Heart right ventricle (tissue), 16 donors: ENCODE measurements at places on chromosomes 2 and 18. TPM values are rescaled to one million over a fixed set of nuclear protein-coding genes. Genes with fewer than 3 reads are reported as not detected.
A peak's percentile ranks its signal among the peaks of the same experiment; 100 is the strongest.

Gene LYPD1
- total RNA-seq: 0.35 TPM

Gene OSR1
- total RNA-seq: 2.4 TPM

Gene RALB
- 47.8 TPM for total RNA-seq

Gene SCN3A
- 2.6 TPM for total RNA-seq

Gene TUBA3D
- total RNA-seq: 44.4 TPM

Gene C2orf74
- total RNA-seq: 29.8 TPM

Gene YPEL5
- total RNA-seq: 88.8 TPM

Gene ARMC9
- 3.6 TPM for total RNA-seq

Gene CHRNG
- not detected for total RNA-seq

Gene UGP2
- total RNA-seq: 269 TPM

Gene ASTL
- total RNA-seq: not detected

Gene NYAP2
- not detected for total RNA-seq

GRCh38 chr2:104340879-104341828 is 512.8 kb upstream of the POU3F3 start:
- no peak for DNase-seq

DNA sequence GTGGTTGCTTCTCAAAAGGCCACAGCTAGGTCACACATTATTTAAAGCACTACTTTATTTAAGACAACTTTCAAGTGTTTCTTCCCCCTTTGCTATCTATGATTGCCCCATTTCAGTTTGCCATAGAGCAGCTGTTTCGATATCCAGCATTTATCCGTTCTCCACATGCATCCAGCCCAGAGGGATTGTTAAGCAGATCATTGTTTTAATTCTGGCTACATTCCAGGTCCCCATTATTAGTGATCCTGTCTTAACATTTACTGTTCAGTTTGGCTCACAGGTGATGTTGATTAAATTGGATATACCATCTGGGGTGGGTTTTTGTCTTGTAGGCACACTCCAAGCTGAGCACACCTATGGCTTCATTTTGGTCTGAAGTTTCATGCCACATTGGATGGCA is 638.7 kb downstream of the ZEB2 start:
- DNase-seq: no peak

- peak; percentile 70 for DNase-seq
These were observed 20.7 kb downstream of the SCYGR8 start for GRCh38 chr2:227766373-227766883.

- no peak for DNase-seq
These were observed 61.1 kb upstream of the TFPI start for GRCh38 chr2:187615364-187615763.

DNA sequence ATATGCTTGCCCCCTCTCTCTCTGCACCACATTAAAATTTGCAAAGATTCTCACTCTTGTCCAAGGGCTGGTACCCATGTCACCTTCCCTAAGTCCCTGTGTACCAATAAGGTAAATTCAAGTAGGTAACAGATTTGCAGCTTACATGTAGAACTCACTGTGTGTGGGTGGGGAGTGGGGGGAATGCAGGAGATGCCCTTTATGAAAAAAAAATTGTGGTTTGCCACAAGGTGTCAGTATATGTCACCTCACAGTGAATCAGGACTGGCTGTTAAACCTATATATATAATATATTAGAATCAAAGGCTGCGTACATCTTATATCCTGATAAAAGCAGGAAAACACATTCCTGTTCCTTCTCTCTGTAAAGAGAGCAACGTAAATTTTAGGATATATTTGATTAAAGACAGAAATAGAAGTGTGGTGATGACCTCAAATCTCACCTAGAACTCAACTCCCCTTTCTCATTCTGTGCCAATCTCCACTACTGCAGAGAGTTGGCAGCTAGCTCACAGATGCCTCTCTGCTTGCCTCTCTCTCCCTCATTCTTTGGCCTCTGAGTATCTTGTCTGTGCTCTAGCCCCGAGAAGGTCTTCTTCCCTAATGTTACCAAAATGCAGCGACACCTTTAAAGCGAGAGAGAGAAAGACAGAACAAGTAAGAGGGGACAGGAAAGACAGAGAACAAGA is 536 bp downstream of the XDH start:
- DNase-seq: no peak

- DNase-seq: no peak
These were observed 108.5 kb upstream of the RND3 start for GRCh38 chr2:150595803-150596470.

DNA sequence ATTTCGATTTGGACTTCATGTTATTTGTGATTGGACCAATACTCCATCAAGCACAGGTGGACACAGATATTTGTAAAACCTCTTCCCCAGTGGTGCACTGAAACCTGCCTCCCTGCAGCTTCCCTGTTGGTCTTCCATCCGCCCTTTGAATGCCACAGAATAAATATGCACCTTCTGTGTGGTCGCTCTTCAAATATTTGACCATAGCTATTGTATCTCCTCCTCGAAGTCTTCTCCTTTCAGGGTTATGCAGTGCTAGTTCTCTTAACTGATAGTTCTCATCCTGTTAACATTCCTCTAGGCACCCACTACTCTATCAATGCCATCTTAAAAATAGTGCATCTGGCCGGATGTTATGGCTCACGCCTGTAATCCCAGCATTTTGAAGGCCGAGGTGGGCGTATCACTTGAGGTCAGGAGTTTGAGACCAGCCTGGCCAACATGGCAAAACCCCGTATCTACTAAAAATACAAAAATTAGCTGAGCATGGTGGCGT is 12.5 kb downstream of the SPATS2L start:
- DNase-seq: no peak

- no peak for DNase-seq
These were observed 215.4 kb upstream of the ITGA4 start for GRCh38 chr2:181241797-181242196.

DNA sequence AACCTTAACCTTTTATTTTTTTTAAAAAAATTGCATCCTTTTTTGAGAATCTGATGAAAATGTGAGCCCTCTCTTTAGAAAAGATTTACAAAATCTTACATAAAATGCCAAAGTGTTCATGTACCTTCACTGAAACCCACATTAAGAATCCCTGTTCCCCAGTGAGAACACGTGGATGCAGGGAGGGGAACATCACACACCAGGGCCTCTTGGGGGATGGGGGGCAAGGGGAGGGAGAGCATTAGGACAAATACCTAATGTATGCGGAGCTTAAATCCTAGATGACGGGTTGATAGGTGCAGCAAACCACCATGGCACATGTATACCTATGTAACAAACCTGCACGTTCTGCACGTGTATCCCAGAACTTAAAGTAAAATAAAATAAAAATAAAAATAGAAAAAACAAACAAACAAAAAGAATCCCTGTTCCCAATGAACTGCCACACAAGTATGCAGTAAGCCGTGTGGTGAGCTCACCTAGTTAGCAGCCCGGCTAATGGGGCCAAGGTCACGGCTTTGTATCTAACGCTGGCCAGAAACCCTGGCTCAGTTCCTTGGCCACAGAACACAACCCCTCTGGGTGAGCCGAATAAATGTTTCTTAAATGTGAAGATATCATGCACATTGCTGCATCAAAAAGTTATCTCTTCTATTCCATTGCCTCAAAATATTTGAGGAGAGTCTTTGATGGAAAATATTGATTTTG is 41.4 kb downstream of the CHST9 start:
- DNase-seq: peak; percentile 47

DNA sequence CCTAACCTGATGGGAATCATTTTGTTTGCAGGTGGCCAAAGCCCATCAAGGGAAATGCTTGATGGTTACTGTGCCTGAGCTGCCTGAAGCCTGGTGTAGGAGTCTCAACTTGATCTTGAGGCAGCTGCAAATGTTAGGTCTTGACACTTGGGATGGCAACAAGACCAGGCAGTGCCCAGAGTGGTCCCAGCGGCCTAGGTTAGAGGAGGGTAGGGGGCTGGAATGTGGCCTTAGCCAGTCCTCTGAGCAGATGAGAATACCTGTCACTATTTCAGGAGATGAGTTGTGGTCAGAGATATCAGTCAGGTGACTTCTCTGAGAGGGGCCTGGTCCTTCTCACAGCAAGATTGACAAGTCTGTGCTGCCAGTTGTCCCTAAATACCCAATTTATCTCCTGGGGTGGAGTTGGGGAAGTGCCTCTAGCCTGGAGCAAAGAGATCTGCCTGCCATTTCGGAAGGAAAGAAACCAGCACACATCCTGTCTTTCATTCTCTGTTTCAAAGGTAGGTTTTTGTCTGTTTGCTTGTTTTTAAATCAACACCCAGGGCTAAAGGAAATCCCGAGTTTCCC is 13.4 kb downstream of the SPTBN1 start:
- peak; percentile 45 for DNase-seq

DNA sequence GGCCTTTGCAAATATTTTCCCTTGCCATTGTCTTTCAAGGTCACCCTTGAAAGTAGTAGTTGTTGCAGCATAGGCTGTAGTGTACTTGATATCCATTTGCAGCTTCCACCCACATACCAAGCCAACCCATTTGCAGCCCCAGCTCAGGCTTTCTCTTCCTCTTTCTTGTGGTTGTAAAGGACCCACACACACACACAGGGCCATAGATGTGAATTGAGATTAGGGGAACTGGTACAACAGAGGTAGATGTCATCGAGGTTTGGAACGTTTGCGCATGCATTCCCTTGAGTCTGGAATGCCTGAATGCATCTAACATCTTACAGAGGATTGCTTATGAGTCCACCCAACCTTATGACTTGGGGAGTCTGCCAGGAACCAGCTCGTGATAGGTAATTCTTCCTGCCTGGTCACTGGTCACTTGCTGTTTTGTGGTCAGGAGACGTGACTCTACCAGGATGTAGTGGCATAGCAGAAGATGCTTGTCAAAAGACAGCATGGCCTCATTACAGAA is 91.9 kb downstream of the MRPS9 start:
- DNase-seq: no peak

DNA sequence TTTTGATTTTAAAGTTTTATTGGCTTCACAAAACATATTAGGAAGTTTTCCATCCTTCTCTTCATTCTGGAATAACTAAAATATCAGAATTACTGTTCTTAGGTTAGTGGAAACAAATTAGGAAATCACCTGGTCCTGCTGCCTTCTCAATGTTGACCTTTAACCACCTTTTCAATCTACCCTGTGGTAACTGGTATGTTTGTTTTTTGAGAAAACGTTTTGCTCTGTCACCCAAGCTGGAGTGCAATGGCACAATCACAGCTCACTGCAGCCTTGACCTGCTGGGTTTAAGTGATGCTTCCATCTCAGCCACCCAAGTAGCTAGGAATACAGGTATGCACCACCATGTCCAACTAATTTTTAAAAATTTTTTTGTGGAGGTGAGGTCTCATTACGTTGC is 28.4 kb downstream of the ACYP2 start:
- no peak for DNase-seq

DNA sequence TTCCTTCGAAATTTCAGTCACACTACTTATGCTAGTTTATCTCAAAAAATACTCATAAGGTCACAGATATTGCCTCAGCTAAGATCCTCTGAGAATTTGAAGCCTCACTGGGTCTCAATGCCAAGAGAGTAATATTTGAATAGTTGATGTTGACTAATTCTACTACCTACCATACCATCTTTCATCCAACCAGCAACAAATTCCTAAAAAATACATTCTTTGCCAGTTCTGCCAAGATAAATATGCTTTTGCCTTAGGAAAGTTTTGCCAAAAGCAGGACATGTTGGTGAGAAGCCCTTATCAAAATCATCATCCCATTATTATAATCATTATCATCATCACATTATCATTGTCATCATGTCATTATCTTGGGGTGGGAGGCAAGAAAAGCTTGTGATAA is 544.6 kb upstream of the ZEB2 start:
- DNase-seq: no peak

- DNase-seq: peak; percentile 2
These were observed 206.0 kb downstream of the HDAC4 start for GRCh38 chr2:239194731-239195317.

GRCh38 chr2:159155320-159155719 is 131.2 kb downstream of the WDSUB1 start:
- DNase-seq: no peak

DNA sequence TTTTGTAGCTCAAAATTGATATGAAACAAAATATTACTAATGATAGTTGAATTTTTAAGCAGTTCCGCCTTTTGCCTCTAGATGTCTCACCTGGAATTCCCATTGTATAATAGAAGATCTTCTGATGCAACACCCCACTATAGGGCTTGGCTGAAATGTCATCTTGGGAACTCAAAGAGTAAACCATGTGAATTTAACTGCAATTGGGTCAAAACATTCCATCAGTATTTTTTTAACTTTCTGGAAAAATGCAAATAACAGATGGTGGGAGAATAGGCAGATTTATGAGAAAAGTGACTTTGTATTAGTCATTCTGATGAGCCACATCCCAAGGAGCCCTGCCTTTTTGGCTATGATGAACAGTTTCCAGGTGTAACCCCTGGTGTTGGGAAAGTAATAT is 489.9 kb downstream of the NYAP2 start:
- DNase-seq: no peak

DNA sequence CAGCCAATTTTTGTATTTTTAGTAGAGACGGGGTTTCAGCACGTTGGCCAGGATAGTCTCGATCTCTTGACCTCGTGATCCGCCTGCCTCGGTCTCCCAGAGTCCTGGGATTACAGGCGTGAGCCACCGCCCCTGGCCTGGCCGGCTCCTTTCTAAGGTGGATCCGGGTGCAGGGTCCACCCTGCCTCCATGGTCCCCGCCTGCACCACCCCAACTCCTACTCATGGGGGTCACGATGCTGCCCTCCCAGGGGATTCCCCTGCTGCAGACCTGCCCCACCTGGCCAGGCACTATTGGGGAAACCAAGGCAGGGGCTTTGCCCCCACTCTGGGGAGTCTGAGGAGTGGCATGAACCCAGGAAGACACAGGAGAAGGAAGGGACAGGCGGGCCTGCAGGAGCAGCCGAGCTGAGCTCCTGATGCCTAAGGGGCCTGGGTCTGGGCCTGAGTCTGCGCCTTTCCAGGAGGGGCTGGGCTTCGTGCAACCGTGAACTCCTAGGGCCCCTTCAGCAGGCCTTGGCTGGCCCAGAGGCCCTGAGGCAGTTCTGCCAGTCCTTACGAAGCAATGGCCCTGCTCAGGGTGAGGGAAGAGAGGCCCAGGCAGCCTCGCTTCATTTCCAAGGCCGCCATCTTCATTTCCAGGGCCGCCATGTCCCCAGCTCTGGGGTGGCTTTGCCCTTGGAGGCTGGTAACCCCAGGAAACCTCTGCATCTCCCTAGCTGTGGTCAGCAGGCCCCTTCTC is 67.2 kb upstream of the SMAD7 start:
- DNase-seq: no peak

- DNase-seq: no peak
These were observed 27.9 kb downstream of the ITGAV start for GRCh38 chr2:186617771-186618170.

GRCh38 chr2:206981739-206982340 is 42.5 kb downstream of the CPO start:
- peak; percentile 79 for DNase-seq

- DNase-seq: no peak
These were observed 150.2 kb downstream of the CCDC85A start for GRCh38 chr2:56333812-56334485.

DNA sequence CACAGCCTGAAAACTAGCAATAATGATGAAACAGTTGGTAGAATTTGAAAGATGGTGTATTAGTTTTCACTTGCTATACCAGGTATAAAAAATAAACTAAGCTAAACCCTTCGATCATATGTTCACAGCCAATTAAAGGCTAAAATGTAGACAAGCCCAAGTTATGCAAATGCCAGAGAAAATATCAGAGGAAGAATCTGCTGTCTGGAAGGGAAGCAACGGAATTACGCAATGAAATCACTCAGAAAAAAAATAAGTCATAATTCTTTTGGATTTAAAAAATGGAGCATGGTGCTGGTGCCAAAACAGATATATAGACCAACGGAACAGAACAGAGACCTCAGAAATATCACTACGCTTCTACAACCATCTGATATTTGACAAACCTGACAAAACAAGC is 108.3 kb downstream of the ARL4C start:
- no peak for DNase-seq

GRCh38 chr2:16067866-16068551 is 127.7 kb downstream of the MYCN start:
- DNase-seq: no peak

GRCh38 chr2:233233618-233234230 is 17.7 kb upstream of the ATG16L1 start:
- DNase-seq: no peak
